Bladder microvascular endothelial cell (primary cell): ENCODE measurements at places on chromosomes 5 and 9. TPM values are rescaled to one million over a fixed set of nuclear protein-coding genes. Genes with fewer than 3 reads are reported as not detected.

The CTSV gene
- 0.76 and 0.97 TPM in 2 replicates for total RNA-seq

The ZNF622 gene
- 30.9 and 35.3 TPM in 2 replicates for total RNA-seq

The F12 gene
- 0.69 and 1.3 TPM in 2 replicates for total RNA-seq

The PSD2 gene
- under 0.01 TPM in 1 of 2 replicates, not detected in the other for total RNA-seq

The CCDC171 gene
- 0.69 and 1.1 TPM in 2 replicates for total RNA-seq

The PCDHGA1 gene
- 0.32 and 1.1 TPM in 2 replicates for total RNA-seq

The ELP1 gene
- total RNA-seq = 19.8 and 43.6 TPM in 2 replicates

The CNTFR gene
- not detected in 2 replicates for total RNA-seq

The CDH9 gene
- not detected in 2 replicates for total RNA-seq

The HAVCR1 gene
- total RNA-seq = not detected in 2 replicates

The EDIL3 gene
- total RNA-seq = 0.65 and 1.0 TPM in 2 replicates

The CYLC2 gene
- not detected in 2 replicates for total RNA-seq

The AOPEP gene
- 24.1 and 46.6 TPM in 2 replicates for total RNA-seq

The SLC36A3 gene
- total RNA-seq = not detected in 2 replicates

The PCDHAC2 gene
- 0.19 and 0.32 TPM in 2 replicates for total RNA-seq

The LCN1 gene
- not detected in 2 replicates for total RNA-seq

The CDC26 gene
- 39.3 and 49.9 TPM in 2 replicates for total RNA-seq

The AGTPBP1 gene
- total RNA-seq = 17.0 and 29.5 TPM in 2 replicates

The CCDC183 gene
- 0.81 and 1.1 TPM in 2 replicates for total RNA-seq

The C9orf152 gene
- total RNA-seq = not detected in 2 replicates

The SLC44A1 gene
- 20.2 and 33.5 TPM in 2 replicates for total RNA-seq

The FGF10 gene
- not detected in 2 replicates for total RNA-seq

The OLFML2A gene
- total RNA-seq = 0.32 and 2.0 TPM in 2 replicates

The SH3PXD2B gene
- 7.4 and 22.9 TPM in 2 replicates for total RNA-seq

The PFDN1 gene
- 48.6 and 62.2 TPM in 2 replicates for total RNA-seq

The IFNE gene
- total RNA-seq = 0.16 and 0.63 TPM in 2 replicates

The OLFM1 gene
- total RNA-seq = 5.7 and 25.5 TPM in 2 replicates

The DMAC1 gene
- 6.6 and 10.7 TPM in 2 replicates for total RNA-seq

The ANXA2R gene
- total RNA-seq = 3.8 and 13.0 TPM in 2 replicates

The ZNF608 gene
- total RNA-seq = 7.3 and 13.0 TPM in 2 replicates

The CARD9 gene
- 0.16 and 0.50 TPM in 2 replicates for total RNA-seq

The DBH gene
- total RNA-seq = not detected in 2 replicates

The PDE6A gene
- total RNA-seq = 0.06 TPM in 1 of 2 replicates, not detected in the other

The NME5 gene
- 0.65 and 1.7 TPM in 2 replicates for total RNA-seq

The KCNV2 gene
- not detected in 2 replicates for total RNA-seq

The FOXD4L4 gene
- total RNA-seq = 0.38 TPM in 1 of 2 replicates, not detected in the other

The PLPP7 gene
- total RNA-seq = 1.8 TPM in 2 replicates

The UBLCP1 gene
- total RNA-seq = 6.8 and 12.1 TPM in 2 replicates

The ARPC5L gene
- 21.0 and 29.8 TPM in 2 replicates for total RNA-seq

The KLF4 gene
- 0.65 and 1.6 TPM in 2 replicates for total RNA-seq

The LOX gene
- 73.7 and 90.4 TPM in 2 replicates for total RNA-seq
